ENCODE measurements at places on chromosomes 4 and X.
A peak's percentile ranks its signal among the peaks of the same experiment; 100 is the strongest.

DNA sequence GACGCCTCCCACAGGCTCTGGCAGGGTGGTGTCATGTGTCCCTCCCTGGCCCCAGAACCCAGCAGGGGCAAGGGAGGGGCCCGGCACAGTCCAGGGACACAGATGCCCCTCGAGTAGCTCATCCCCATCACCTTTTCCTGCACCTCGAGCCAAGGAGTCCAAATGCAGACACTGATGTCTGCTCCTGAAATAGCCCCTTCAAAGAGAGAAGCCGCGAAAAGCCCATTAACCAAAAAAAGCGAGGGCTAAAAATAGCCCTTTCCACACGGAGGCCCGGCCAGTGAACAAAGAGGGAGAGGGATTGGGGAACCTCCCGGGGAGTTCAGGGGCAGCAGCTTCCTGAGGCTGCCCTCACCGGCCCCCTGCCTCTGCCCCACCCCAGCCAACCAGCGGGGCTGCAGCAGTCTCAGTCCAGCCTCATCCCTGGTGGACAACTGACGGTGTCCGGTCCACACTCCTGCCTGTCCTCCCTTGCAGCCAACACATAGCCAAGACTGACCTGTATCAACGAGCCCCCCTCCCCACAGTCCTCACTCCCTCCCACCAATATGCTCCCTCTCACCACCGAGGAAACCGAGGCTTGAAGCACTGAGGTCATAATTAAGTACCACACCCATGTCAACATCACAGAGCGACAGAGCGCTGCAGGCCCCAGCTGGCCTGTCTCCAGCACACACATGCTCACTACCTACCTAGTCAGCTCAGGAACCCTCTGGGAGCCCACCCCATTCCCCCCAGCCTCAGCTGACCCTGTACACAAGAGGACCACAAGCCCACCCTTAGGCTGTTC, 23.9 kb downstream of the WDR1 start:
- DNase-seq: no peak

DNA sequence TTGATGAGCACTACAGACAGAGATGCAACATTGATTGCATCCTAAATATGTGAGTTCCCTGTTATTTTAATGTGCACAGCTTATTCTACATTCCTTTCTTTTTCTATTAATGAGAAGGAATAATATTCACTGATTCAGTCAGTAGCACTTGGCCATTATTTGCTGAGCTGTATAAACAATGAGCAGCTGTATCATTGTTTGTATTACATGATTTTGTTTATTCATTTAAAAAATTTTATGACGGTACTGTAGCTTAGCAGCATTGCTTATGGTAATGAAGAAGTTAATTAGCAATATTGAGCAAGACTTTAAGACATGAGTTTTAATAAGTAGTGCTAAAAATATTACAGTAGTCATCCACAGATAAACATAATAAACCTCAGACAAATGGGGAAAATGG, 582.0 kb downstream of the ADGRL3 start:
- DNase-seq: no peak

GRCh38 chr4:63589796-63590195, 819.5 kb downstream of the TECRL start:
- peak; percentile 32 for DNase-seq

GRCh38 chrX:16977771-16978170, 31.3 kb downstream of the REPS2 start:
- DNase-seq: no peak

GRCh38 chrX:20861113-20861512, 513.1 kb upstream of the CNKSR2 start:
- DNase-seq: no peak

DNA sequence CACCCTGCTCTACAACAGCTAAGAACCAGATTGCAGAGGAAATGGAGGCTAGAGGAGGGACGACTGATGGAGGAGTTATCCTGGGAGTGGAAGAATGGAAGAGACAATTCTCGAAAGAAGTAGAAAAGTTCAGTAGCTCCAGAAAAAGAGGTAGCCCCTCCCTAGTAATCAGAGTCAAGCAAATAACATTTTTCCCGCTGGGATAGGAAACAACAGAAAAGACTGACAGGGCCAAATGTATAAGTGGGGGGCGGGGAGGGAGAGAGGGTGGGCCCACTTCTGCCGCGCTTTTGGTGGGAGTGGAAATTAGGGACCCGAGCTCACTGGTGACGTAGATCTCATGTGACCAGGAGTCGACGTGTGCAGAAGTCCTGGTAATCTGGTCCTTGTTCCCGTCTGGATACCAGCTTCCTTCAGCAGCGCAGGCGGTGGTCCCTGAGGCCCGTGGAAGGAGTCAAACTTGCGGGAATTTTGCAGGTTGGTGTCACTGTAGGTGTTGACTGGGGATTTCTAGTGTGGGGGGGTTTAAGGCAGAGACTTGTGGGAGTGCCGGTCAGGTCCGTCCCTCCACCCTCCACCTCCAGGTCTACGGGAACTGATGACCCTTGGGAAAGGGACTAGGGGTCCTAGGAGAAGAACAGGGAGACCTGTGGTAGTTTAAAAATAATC, at the start of gene TCEAL9:
TCEAL9 (plus strand) TSS at position 377 of the 669 bp plus-strand sequence. CDS start 1,179 bp downstream, outside the sequence.
- peak; percentile 22 for DNase-seq

DNA sequence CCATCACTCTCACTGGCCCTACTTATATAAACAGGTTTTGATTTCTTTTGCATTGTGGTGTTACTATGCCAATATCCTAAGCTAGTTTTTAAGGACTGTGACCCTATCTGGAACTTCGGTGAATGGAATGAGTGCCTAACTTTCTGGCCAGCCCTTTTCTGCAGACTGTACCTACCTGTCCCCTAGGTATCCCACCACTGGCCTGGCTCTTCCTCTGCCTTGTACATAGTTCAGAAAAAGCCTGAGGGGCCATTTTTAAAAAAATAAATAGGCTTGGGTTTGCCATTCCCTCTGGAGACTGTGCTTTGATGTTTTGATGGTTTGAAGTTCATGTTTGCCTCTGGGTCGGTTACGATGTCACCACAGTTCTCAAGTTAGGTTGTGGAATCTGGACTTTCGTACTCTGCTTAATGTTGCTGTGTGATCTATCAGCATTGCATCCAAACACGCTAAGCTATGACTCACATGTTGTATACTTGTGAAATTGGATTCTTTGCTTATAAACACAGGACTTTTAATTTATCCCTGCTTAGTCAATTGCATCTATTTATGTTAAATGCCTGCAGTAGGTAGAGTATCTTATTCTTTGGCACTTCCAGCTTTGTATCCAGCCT, 182.0 kb downstream of the ANKRD50 start:
- DNase-seq: no peak

- no peak for DNase-seq
Observed at GRCh38 chr4:84530871-84531270, 31.8 kb upstream of the NKX6-1 start.

- no peak for DNase-seq
Observed at GRCh38 chr4:138070816-138071215, 171.3 kb downstream of the SLC7A11 start.

- DNase-seq: no peak
Observed at GRCh38 chrX:119895843-119896326, at the start of gene AKAP14. TSS of gene AKAP14 (plus strand) at chrX:119895893. CDS start at chrX:119903224, 7,331 bp downstream.

- DNase-seq: no peak
Observed at GRCh38 chrX:136825771-136826170, 45.0 kb upstream of the ARHGEF6 start.

DNA sequence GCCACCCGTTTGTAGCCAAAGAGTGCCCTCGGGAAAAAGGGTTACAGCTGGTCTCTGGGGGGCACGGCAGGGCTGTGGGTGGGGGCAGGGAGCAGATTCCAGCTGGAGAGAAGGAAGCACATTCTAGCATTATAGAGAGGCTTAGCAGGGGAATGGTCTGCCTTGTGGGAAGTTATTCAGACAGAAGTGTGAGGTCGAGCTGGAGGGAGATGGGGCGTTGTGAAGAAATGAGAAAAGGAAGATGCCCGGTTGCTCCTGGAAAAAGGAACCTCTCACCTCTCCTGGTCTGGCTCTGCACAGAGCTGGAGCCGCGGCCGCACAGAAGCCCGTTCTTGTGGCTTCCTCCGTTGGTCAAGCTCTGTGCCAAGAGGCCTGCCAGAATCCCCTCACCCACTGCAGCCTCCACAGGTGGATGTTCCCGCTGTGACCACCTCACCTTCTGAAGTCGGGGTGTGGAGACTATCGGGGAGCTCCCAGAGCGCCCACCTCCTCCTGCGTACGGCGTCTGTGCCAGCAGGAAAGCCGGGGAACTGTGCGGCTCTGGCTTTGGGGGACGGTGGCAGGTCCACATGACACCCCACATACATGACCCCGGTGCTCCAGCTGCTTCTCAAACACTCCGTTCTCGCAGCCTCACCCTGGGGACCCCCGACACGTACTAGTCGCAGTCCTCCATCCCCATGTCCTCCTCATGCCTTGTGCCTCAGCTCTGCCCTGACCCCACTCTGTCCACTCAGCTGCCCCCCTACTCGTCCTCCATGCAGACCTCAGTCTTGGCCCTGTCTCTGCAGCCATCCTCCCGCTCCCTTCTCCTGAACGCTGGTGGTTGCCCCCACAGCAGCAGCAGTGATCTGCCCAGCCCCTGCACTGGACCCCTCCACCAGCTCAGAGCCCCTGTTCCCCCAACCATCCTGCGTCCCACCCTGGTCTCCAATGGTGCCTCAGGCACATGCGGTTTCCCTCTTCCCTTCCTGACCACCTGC, 52.2 kb upstream of the HGFAC start:
- DNase-seq: no peak

DNA sequence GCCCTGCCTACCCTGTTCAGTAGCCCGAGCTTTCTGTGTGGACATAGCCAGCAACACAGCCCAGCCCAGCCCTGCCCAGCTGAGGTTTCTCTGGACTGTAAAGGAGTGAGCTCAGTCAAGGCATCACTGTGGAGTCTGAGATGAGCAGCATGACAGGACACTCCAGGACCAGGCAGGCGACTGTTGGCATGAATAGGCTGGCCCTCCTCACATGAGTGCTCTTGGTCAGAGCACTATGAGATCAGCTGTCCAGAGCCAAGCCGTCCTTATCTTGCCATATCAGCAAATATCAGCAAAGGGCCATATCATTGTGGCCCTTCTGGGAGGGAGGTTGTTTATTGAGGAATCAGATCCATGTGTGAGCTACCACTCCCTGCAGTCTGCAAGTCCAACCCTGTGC, 30.9 kb downstream of the REELD1 start:
- no peak for DNase-seq

- no peak for DNase-seq
Observed at GRCh38 chrX:13000301-13000811, 25.4 kb downstream of the TMSB4X start.

DNA sequence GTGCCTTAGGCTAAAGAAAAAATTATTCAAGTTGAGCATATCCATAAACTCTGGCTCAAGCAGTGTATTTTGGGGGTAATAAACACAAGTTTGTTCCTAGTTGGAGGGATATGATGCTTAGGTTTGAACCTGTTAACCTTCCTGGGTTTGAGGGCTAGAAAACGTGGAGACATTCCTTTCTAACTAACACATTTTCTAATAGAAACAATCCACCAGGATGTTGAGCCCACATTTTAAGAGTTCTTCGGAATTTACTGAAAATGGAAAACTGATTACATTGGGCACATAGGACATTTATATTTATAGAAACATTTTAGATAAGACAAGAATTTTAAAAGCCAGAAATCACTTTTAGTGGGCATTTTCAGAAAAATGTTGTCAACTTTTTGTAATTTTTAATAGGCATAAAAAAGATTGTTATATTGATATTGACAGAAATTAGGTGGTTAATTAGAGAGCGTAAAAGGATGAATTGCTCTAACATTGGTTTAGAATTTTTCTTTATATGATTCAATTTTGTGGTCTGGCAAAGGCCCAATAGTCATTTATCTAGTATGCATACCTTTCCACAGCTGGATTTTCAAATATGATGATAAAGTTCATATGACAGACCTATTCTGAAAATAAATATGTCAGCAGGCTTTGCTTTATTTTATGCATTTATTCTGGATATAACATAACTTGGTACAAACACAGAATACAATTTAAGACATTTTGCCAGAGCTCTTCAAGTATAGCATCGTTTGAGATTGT, 49.2 kb downstream of the CEP44 start:
- DNase-seq: no peak

DNA sequence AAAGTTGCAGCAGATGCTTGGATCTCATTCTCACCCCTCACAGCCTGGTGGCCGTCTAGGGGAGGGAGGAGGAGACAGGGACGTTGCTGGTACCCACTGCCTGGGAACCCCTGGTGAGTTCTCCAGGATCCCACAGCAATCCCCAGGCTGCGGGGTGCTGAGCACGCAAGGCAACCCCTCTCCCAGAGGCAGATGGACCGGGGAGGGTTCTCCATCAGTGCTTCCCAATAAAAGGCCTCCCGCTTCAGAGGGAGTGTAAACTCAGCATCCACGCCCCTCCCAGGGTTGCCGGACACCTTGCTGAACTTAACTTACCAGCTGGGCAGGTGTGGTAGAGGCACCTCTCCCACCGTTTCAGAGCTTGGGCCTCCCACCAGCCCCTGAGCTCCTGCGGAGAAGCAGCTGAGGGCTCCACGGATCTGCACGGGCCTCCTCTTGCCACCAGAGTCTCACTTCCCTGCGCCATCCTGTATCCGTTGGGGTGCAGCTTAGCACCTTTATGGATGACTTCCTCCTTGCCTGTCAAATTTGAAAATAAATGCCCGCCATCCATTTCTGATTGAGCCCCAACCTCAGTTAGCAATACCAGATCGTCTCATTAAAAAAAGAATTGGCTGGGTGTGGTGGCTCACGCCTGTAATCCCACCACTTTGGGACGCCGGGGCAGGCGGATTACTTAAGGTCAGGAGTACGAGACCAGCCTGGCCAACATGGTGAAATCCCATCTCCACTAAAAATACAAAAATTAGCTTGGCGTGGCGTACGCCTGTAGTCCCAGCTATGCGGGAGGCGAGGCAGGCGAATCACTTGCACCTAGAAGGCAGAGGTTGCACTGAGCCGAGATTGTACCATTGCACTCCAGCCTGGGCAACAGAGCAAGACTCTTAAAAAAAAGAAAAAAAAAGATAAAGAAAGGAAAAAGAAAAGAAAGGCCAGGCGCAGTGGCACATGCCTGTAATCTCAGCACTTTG, 14.8 kb upstream of the TBC1D14 start:
- no peak for DNase-seq

- DNase-seq: no peak
Observed at GRCh38 chr4:158527516-158527915, 5.8 kb downstream of the RXFP1 start.

GRCh38 chrX:80817002-80817401, 7.3 kb upstream of the BRWD3 start:
- DNase-seq: no peak

DNA sequence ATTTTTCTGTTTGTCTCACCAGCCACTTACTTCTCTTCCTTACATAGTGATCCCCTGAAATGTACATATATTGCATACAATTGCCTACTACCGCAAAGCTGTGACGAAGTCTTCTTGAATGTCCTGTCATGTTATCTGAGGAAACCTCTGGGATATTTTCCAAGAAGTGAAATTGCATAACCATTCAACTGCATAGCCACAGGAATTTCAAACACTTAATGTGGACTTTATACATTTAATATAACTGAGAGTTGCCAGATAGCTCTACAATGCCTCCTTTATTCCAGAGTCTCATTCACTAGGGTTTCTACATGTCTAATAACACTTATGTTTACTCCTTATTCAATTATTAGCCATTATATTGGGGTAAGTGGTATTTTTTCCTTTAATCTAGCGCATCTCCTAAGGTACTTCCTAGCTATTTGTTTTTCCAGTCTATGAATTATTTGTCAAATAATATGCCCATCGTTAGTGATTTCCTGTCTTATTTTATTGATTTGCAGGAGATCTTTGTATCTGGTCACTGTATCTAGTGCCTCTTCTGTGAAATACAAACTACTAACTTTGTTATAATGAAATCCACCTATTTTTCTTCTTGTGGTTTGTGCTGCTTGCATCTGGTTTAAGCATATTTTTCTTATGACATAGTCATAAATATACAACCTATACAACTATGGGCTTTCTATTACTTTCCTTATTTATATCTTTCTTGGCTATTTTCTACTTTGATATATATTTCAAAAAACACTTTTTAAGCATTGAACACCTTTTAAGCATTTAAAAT, 69.2 kb upstream of the GRID2 start:
- DNase-seq: no peak
